Stimulated activated CD8-positive, alpha-beta memory T cell treated with anti-CD3 and anti-CD28 coated beads, Interleukin-2, amount 100 ng/mL, for 1 hour (primary cell): ENCODE measurements at places on chromosomes 1 and 21.

GRCh38 chr1:26164036-26164860 lies 4.5 kb downstream of the C1orf232 start:
- DNase-seq, result peak; percentile 30

DNA sequence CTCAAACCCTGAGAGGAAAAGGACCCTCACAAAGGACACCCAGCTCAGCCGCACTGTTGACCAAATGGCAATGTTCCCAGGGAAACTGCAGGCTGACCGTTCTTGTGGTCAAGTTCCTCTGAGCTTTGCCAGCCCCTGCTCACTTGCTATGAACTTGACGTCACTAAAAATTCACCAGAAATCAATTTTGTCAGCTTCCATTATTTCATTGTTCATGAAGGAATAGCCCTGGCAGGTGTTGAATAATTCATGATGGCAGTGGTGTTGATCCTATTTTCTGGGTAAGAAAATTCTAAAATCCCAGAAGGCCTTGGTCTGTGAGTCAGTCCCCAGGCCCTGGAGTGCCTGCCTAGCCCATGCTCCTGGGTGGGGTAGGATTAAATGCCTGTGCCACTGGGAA lies 318.9 kb downstream of the ZNF326 start:
- no peak for DNase-seq

- DNase-seq, result no peak
These were observed 9.5 kb upstream of the PIGR start for GRCh38 chr1:206955476-206956451.

GRCh38 chr1:41711581-41711980 lies 207.1 kb downstream of the HIVEP3 start:
- DNase-seq, result no peak

DNA sequence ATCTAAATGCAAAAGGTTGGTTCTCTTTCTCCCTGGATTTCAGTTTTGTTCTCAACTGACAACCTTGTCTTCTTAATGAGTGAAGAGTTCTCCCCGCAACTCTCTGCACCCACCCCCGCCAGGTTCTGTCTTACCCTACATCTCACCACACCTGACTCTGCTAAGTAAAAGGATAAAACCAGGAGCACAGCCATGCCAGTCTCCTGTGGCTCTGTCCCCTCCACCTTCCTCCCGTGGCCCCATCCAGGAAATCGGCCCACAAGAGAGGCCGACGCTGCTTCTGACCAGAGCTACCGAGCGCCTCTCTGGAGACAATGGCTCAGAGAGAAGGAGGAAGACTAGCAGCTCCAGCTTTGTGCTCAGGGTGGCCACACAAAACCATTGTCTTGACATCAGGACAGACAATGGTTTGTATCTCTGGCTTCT lies 72.2 kb downstream of the PLEKHA6 start:
- no peak for DNase-seq

- no peak for DNase-seq
These were observed 740 bp downstream of the DSTYK start for GRCh38 chr1:205210756-205211168.

DNA sequence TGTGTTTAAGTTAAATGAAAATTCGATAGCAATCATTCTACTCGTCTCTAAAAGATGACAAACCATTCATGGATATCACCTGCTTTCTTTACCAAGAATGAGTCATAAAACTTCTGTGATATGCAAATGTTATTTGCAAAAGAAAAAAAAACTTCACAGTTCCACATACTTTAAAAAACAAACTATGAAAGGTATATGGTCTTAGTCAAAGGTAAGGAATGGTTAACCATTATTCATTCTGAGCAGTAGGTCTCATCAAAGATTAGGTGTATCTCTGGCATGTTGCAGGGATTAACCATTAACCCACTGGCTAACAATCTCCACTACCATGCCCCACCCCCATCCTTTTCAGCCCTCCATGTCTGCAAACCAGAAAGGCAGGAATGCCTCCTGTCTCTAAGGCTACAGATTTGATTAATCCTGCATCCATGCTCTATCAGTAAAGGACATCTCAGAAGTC lies 44.4 kb downstream of the PTPN14 start:
- DNase-seq, result no peak

DNA sequence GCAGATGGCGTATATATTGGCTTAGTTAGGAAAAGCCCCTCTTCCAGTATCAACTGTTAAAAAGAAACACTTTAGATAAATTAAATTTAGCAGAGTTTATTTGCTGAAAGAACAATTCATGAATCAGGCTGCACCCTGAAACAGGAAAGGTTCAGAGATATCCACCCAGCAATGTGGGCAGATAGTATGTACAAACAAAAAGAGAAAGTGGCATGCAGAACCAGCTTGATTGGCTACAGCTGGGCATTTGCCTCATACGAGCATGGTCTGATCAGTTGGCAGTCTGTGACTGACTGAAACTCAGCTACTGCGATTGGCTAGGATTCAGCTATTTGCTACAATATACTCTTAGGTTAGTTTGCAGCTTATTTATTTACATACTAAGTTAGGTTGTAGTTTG lies 98.2 kb downstream of the ZC3H11B start:
- no peak for DNase-seq

DNA sequence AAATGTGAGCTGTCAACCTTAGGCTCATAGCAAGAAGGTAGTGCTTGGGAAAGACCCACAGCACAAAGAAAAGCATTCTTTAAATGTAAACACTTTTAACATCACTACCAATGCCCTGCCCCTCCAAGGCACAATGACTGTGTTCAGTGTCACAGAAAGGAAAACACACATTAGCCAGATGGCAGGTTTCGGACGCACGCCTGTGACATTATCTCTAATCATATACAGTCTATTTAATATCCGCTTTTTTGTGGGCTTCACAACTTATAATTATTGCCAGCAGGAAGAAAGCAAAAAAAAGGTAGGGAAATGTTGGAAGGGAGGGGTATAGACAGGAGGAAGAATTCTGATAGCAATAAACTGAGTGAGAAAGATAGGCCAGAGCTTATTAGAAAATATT lies 112.4 kb upstream of the BEND5 start:
- no peak for DNase-seq

DNA sequence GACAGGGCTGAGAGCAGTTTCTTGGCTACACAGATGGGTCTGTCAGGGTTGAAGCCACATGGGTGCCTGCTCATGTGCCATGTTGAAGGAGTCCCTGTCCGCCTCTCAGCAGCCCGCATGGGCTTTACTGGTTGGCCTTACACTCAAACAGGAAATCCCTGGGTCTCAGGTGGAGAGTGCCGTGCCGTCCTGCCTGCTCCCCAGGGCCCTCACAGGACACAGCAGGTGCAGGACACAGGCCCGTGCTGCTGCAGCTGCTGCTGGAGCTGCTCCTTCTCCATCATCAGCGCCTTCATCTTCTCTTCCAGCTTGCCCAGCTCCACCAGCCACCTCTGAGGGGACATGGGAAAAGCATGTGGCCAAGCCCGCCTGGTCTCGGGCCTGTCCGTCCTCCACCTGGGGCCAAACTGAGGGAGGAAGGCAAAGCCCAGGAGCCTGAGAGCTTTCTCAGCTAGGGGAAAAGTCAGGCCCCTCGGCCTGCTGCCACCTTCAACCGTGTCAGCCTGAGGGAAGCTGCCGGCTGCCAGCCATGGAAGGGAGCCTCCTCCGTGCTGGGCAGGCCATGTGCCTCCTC lies 5.5 kb downstream of the SLFNL1 start:
- DNase-seq, result no peak

DNA sequence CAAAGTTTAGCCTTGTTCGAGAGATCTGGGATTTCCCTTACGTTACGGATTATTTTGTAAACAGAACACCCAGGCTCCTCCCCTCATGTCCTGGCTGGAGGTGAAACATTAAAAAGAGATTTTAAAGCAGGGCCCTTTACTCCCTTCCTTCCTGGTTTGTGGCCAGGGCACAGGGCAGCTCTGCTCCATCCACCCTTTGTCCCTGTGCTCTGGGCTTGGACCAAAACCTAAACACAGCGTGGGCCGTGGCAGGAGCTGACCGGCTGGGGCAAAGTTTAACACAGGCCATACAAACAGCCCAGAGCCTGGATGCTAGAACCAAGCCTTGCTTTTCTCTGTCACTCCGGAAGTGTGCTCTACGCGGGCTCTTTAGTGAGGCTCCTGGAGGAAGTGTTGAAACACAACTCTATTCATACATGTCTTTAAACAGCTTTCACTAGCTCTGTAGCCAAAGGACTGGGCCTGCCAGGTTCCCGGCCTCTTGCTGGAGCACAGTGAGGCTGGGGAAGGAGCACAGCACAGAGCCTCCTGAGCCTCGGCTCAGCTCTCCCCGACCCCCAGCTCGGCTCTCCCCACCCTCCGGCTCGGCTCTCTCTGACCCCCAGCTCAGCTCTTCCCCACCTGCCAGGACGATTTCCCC lies 84.7 kb downstream of the PDE9A start:
- DNase-seq, result no peak

GRCh38 chr1:3058263-3059030 lies 10.6 kb upstream of the PRDM16 start:
- DNase-seq, result no peak

DNA sequence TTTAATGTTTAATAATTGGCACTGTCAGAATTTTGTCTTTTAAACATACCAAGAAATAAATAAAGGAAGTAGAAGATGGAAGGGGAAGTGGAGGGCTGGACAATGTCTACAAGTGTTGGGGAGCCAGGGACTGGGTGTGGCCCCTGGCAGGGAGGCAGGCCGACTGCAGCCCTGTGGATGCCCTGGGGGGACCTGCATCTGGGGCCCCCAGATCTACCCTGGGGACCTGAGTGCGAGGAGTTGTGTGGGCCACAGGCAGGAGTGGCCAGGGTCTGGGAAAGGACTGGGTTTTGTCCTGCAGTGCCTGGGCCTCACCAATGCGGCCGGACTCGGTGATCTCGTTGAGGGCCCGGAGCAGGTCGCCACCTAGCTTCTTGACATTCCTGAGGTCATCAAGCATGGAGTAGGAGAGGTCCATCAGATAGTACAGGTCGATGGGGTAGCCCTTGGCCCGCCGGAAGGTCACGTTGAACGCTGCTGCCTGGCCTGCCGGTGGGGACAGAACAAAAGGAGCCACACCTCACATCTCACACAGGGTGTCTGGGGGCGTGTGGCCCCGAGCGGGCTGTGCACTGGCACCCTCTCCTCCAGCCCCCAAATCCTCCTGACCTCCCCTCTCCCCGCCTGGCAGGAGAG lies 17.5 kb downstream of the ITGB2 start:
- no peak for DNase-seq

- no peak for DNase-seq
These were observed 15.1 kb upstream of the C1orf87 start for GRCh38 chr1:60088620-60089155.

DNA sequence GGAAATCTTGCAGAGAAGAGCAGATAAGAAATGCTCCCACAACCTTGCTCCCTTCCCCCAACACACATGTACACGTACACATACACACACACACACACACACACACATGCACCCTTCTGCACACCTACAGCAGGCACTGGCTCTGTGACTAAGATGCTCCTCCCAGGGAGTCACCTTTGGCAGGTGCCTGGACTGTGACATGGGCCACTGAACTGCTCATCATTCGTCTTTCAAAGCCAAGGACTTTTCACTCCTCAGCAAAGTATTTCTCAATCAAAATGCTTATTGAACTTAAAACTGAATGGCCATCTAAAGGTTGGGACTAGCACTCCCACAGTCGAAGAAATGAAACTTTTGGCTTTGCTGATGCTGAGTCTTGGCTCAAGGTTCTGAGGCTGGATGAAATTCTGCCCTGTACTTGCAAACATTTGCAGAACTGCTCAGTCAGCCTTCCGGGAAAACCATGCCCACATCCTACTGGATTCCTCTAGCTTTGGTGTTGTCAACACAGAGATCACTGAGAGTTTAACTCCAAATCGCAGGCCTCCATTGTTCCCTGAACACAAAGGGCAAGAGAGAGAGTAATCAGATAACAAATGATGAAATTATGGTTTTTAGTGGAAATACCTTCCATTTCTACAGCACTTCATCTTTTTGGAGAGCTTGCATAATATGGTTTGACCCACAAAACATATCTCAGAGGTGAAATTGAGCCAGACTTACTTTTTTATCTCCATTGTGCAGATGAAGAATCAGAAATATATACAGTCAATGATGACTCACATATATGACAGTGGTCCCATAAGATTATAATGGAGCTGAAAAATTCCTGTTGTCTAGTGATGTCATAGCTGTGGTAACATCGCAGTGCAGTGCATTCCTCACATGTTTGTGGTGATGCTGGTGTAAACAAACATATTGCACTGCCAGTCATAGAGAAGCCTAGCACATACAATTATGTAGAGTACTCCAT lies 72.4 kb upstream of the BCAR3 start:
- no peak for DNase-seq
